ENCODE measurements at places on chromosomes 6 and 20.

- no peak for DNase-seq
Observed at GRCh38 chr6:90429713-90430112, 133.1 kb upstream of the BACH2 start.

GRCh38 chr20:22099348-22099747, 393.9 kb downstream of the PAX1 start:
- DNase-seq, result no peak

- DNase-seq, result no peak
Observed at GRCh38 chr6:56930846-56931245, 24.1 kb upstream of the BEND6 start.

GRCh38 chr6:4902363-4902762, 101.5 kb downstream of the RPP40 start:
- DNase-seq, result no peak

DNA sequence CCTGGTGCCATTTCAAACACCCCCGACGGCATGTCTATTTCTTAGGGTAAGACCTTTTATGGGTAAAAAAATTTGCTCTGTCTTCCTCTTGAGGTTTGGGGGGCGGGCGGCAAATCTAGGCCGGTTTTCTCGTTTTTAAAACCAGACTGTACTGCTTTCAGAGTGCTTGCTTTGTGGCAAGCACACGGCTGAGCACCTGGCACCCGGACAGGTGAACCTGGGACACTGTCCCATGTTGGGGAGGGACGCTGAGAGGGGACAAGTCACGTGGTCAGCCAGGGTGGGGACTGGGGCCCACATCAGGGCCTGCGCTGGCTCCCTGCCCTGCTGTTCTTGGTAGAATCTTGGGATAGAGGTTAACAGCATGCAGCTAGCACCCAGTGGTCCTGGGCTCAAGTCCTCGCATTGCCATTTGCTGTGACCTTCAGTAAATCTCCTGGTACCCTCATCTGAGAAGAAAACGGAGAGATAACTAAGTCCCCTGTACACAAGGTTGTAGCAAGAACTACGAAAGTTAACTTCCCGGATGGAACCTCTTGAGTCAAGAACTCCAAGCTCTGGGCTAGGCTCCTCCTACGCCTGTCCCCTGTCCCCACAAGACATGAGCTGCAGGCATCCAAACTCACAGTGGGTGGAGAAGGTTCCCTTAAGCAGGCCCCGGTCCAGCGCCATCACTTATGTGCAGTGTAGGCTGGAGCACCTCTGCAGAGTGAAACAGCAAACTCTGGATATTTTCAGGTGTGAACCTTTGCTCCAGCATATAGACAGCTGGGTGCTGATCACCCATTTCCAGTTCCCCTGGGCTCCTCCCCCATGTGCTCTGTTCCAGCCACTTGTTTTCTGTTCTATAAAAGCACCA, 41.7 kb downstream of the PMEPA1 start:
- no peak for DNase-seq

DNA sequence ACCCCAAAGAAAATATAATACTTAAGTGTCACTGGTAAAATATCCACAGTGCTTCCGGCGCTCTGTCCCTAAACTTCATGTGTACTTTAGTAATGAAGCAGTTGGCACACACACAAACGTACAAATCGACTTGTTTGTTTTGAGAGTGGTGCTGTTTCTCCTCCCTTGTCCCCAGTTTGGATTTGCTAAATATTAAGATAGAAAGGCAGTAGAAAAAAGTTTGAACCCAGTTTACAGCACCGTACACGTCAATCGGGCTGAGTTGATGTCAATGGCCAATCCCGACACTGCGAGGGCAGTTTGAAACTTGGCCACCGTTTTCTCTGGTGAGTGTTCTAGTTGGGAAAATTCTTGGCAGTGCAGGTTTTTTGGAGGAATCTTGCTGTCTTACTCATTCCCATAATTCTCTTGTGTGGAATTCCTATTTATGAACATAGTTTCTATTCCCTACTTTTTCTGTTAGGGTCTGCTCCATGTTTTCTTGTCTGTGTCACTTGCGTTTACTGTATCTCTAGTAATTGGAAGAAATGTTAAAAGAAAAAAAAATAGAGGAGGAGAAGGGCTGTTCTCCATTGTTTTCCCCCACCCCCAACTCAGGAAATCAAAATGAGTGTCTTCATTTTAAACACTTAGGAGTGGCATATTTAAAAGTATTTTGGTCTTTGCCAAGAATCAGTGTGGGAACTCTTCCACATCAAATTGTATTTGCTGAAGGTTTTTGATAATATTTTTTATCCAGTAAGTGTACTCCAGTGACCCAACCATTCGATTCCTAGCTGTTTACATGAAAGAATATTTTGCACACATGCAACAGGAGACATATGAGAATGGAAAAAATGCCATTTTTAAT, 72.3 kb downstream of the OR2B2 start:
- peak; percentile 92 for DNase-seq

- no peak for DNase-seq
Observed at GRCh38 chr6:88238901-88239300, 72.8 kb upstream of the CNR1 start.

DNA sequence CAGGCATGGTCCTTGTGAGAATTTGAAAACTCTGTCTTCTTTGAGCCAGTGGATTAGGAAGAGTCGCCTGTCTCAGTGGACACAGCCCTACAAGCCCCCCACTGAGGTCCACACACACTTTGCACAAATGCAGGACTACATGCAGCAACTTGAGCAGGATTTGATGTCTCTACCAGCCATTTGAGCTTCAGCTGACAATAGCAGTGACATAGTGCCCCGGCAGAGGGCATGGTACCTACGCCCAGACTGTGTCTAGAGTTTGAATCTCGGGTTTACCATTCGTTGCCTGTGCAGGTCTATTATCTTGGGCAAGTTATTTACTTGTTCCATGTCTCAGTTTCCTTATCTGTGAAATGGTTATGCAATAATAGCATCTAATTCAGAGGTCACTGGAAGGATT, 580.1 kb downstream of the TFAP2B start:
- DNase-seq, result peak; percentile 12

DNA sequence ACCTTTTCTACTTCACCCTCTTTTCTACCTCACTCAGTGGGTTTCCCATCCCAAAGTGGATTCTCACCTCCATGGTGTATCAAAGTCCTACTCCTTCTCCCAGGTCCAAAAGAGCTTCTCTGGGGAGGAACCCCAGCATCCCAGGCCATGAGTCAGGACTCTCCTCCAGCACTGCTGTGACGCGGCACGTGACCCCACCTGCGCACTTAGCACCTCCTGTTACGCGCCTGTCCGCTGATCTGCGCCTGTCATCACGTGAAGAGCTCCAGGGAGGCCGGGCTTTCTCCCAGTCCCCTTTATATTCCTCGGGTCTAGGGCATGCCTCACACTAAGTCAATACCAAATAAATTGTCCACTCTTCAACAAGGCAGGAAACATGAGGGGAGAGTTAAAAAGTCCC, 226.9 kb upstream of the QKI start:
- no peak for DNase-seq

GRCh38 chr6:11535801-11536230, 1.7 kb upstream of the TMEM170B start:
- no peak for DNase-seq

DNA sequence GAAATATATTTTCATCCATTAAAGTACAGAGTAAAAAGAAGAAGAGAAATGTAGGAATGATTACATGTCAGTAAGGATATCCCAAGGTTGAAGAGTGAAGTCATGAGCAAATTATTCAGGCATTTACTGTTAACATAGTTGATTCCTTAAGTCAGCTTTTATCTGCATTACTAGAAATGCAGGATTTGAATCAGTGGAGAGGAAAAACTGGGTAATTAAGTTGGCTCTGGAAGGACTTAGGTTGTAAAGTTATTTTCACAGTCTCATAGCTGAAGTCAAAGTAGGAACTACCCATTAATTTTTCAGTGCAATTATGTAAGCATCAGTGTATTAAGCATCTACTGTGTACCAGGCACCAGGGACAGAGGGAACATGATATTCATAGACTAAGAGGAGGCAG, 7.8 kb downstream of the NAA20 start:
- no peak for DNase-seq

DNA sequence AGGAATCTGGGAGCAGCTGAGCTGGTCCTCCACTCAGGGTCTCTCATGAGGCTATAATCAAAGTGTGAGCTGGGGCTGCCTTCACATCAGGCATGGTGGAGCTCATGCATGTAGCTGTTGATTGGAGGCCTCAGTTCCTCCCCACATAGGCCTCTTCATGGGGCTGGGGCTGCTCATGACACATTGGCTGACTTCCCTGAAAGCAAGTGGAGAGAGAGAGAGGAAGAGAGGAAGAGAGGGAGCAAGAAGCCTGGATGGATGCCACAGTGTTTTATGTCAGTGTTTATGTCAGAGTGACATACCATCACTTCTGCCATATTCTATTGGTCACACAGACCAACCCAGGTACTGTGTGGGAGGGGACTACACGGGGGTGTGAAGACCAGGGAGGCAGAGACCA, 43.8 kb downstream of the EYA2 start:
- DNase-seq, result no peak

DNA sequence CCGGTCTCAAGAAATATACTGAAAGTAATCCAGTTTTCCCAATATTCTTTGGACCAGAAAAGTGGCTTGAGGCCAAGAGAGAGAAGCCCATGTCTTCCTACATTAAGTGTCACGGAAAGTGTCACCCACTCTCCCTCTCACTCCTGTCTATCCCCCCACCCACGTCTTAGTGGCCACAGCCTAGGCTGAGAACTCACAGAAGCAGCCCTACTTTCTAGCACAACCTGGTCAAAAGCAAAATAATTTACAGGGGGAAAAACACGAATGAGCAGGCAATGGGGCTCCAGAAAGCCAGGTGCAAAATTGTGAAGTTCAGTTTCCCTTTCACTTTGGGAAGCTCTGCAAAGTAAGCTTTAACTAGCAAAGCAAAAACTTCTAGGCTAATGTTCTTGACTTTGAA, 118.0 kb downstream of the OPRM1 start:
- no peak for DNase-seq

- DNase-seq, result no peak
Observed at GRCh38 chr6:157988700-157989063, 7.0 kb downstream of the SYNJ2 start.

DNA sequence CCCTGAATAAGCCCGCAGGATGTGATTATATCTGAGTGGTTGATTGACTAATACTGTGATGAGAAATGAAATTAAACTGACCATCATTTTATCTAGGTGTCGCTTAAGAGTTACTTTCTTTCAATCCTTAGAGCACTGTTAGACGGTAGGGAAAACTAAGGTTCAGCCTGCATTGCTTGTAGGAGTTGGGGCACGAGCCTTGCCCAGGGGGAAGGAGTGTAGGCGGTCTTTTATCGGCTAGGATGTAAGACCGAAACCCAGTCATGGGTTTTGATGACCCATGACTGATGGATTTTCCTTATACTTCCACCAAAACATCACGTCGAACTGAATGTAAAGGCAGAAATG, 392 bp upstream of the TASP1 start:
- DNase-seq, result no peak

DNA sequence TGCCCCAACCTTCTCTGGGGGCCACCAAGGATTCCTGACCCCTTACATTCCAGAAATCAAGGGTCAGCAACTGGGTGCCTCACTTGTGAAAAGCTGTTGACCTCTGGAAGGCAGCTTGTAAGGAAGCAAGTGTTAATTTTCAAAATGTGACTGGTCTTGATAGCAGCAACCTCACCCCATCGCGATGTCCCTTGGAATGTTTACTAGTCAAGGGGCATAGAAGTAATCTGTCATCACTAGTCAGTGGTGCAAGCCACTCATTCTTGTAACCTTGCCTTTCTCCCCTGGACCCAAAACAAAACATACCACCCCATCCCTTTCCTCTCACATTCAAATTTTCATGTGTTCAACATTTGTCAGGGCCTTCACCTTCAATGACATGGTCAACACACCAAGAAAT, 30.5 kb downstream of the TBX18 start:
- DNase-seq, result no peak

- DNase-seq, result no peak
Observed at GRCh38 chr6:157762636-157763035, 60.4 kb upstream of the SNX9 start.
